Nucleus accumbens (tissue), 56 donors: ENCODE measurements at places on chromosomes 5 and 9.

DNA sequence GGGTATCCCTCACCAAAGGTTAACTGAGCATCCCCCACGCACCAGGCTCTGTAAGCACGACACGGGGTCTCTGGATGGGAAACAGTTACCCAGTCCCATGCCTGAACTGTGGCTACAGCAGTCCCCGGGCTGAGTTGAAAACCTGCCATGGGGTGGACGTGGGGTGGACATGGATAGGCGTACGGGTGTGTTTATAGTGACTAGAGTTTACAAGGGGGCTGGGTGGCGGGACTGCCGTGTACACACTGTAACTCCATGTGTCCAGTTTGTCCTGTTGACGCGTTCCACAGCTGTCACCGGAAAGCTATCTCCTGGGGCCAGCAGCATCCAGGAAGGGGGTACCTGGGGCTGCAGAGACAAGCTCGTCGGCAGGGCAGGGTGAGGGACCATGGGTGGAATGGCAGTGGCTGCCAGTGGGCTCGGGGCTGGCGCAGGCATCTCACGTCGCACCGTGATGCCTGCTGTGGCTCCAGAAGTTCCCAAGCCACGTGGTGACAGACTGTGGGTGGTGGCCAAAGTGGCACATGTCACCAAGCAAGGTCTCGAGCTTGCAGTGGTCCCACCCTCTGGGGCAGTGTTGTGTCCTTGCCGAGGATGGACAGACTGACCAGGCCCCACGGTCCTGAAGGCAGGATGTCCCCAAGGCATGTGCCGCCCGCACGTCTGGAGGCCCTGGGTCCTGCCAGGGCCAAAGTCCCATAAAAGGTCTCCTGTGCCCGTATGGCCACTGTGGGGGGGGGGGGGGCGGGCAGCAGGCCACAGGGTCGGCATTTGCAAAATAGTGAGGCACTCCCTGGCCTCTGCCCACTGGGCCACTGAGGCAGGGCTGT is 29.3 kb upstream of the RNF130 start:
- no peak for DNase-seq

DNA sequence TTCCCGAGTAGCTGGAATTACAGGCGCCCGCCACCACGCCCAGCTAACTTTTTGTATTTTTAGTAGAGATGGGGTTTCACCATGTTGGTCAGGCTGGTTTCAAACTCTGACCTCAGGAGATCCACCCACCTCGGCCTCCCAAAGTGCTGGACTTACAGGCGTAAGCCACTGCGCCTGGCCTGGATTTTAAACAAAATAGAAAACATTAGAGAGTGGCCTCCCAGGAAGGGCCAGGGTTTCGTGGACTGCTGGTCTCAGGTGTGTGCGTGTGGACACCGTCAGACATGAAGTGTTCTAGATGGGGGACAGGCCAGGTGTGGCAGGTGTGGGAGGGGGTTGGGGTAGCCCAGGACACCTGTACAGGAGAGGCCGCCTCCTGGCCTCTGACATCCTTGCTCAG is 7.0 kb upstream of the GBGT1 start:
- DNase-seq: no peak

- peak; percentile 28 for DNase-seq
Observed at GRCh38 chr9:83199240-83199639, 136.3 kb upstream of the RASEF start.

- no peak for DNase-seq
Observed at GRCh38 chr9:37859043-37859442, 44.9 kb downstream of the SLC25A51 start.

GRCh38 chr5:170262061-170263045 is 29.6 kb downstream of the C5orf58 start:
- no peak for DNase-seq

DNA sequence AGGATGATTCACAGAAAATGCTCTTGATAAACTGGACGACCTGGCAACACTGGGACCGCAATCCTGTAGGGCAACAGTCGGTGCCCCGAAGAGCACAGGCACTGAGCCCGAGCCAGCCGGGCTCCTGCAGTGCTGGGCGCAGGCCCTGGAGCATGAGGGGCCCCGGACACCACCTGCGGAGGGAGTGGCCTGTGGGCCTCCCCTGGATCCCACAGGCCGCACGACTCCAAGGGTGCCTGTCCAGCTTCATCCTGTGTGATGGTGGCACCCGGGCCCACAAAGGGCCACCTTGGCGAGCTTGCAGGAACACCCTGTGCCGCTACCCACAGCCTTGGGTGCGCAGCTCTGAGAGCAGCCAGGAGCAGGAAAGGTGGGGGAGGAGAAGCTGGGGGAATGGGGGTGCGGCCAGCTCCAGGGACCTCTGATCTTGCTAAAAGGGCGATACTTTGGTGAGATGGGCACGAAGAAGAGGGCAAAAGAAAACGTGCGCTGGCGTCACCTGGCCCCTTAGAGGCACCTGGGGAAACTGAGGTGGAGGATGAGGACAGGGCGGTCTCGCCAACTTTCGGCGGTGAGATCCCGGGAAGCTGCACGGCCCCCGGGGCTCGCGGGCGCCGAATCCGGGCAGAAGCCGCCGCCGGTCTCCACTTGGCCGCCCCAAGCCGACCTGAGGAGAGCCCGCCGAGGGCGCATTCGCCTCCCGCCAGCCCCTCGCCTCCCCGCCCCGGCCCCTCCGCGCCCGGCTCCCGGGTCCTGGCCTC is 722 bp downstream of the TBC1D9B start:
- no peak for DNase-seq

GRCh38 chr9:120894321-120895148 is 17.5 kb upstream of the PHF19 start:
- no peak for DNase-seq

- peak; percentile 38 for DNase-seq
Observed at GRCh38 chr5:65721050-65721719, 724 bp downstream of the SGTB start.

- DNase-seq: no peak
Observed at GRCh38 chr5:124998520-124998919, 252.1 kb upstream of the ZNF608 start.

- DNase-seq: peak; percentile 93
Observed at GRCh38 chr5:96662725-96663518, 746 bp downstream of the CAST start.

DNA sequence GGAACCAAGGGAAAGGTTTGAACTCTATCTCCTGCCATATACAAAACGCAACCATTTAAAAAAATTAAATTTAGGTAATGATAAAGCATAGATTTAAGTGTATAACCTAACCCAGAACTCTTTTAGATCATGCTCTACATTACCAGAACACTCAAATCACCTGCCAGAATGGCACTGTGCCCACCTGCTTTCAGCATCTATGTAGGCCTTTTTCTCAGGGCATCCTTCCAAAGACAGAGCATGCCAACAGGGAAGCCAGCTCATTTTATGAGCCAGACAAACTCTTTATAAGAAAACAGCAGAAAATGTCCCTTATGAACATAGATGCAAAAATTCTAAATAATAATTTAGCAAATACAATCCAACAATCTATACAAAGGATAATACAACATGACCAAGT is 47.9 kb upstream of the SMAD5 start:
- DNase-seq: no peak

DNA sequence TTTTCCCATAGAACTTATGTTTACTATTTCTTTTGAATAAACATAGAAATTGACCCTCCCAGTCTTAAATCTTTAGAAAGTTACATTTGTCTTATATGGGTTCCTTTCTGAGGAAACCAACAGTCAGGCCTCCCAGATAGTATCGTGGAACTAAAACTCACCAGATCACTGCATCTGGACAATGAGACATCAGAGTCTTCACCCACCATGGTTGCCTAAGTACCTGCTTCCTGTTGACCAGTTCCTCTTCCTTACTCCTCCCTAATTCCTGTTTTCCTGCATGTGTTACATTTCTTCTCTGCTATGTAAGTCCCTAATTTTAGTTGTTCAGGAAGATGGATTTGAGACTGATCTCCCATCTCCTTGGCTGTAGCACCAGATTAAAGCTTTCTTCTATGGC is 462.2 kb downstream of the DIRAS2 start:
- no peak for DNase-seq

GRCh38 chr5:33726422-33727165 is 165.2 kb downstream of the ADAMTS12 start:
- DNase-seq: no peak

GRCh38 chr9:133475292-133476012 is 3.4 kb downstream of the SLC2A6 start:
- no peak for DNase-seq
